ENCODE measurements at places on chromosomes 7 and 10.

DNA sequence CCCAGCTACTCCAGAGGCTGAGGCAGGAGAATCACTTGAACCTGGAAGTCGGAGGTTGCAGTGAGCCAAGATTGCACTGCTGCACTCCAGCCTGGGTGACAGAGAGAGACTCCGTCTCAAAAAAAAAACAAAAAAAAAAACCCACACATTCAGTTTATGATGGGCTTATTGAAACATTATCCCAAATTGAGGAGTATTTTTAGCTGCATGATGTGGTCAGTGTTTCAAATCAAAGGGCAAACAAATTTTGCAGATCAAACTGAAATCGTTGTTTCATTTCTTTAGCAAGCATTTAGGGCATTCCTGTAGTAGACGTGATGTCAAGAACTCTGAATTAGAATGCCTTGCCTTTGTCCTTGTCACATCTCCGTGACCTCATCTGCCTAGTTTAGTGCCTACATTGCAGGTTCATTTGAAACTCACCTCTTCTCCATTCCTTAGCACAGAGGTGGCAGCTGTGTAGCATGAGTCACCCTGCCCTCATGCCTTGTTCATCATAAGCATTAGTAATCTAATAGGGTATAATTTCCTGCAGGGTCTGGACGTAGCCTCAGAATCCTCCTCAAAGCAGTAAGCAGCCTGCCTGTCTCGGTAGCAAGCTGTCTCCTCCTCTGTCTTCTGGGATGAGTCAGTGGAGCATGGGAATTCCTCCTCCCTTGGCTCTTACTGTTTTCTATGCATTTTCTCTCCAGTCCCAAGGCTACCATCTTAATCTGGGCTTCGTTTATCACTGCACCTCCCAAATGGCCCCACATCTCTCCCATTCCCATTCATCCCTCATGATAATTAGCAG is 73.8 kb downstream of the CUL1 start:
- DNase-seq = no peak

- no peak for DNase-seq
These were observed 679.3 kb upstream of the IGFBP3 start for GRCh38 chr7:46600340-46600739.

- no peak for DNase-seq
These were observed 98.2 kb downstream of the MAPK8 start for GRCh38 chr10:48404646-48405045.

GRCh38 chr10:11725912-11726311 is 16.3 kb upstream of the ECHDC3 start:
- DNase-seq = no peak

- DNase-seq = no peak
These were observed 265.3 kb upstream of the HABP2 start for GRCh38 chr10:113287592-113287991.

DNA sequence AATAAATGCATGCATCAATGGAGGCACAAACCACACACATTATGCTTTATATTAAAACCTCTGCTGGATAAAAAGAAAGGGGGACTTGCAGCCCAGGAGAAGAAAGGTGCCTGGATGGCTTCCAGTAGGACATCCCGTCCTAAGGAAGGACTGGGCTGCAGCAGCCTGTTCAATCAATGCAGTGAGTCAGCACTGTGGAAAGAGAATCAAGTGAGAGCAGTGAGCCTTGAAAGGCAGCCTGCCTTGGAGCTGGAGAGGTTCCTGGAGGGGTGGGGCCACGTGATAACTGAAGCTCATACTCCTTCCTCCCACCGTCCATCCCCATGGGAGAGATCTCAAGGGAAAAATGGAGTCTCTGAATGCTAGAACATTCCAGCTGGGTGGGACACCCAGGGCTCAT is 501.2 kb downstream of the ADRA2A start:
- no peak for DNase-seq

- no peak for DNase-seq
These were observed 20.1 kb upstream of the HDAC9 start for GRCh38 chr7:18475488-18475887.

- DNase-seq = no peak
These were observed 28.7 kb downstream of the PUS7 start for GRCh38 chr7:105493196-105493922.

Data from activated CD4-positive, CD25-positive, alpha-beta regulatory T cell (primary cell).